ENCODE measurements at places on chromosomes 11 and 22.

DNA sequence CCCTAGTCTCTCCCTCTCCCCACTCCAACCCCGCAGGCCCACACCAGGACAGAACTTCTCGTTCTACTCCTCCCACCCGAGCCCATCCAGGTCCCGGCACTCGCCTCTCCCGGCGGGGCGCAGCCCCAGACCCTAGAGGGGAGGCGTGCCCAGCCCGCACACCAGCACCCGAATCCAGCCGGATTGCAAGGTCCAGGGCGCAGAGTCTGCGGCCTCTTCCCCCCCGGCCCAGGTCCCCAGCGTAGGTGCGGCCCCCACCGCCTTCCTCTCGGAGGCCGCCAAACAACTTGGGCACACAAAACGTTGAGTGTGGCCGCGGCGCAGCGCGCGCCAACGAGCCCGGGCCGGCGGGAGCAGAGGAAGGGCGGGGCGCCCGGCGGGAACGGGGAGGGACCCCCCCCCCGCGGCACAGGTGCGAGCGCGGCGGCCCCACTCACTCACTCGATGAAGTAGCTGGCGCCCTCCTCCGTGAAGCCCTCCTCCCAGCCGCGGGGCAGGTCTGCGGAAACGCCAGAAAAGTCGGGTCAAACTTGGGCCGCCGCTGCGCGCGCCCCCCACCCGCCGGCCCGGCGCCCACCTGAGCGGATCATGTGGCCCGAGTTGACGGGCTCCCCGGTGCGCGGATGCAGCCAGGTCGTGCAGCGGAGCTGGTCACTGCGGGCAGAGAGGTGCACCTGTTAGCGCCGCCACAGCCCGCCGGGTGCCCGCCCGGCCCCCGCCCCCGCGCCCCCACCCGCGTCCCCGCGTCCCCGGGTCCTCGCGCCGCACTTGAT is 480 bp downstream of the PLEKHA7 start:
- DNase-seq = no peak

GRCh38 chr11:59968395-59968783 is 4.6 kb downstream of the OOSP4A start:
- no peak for DNase-seq

- no peak for DNase-seq
Observed at GRCh38 chr11:71304491-71304890, 52.1 kb upstream of the SHANK2 start.

- no peak for DNase-seq
Observed at GRCh38 chr11:19234231-19234817, 6.4 kb downstream of the E2F8 start.

Measured in activated CD4-positive, alpha-beta T cell treated with anti-CD3 and anti-CD28 coated beads for 1 hour (primary cell).